Ecto neural progenitor cell (in vitro differentiated cells): ENCODE measurements at places on chromosomes 13 and 19.

GRCh38 chr13:94234738-94235137, 244.7 kb downstream of the DCT start:
- no peak for DNase-seq

- no peak for DNase-seq
Observed at GRCh38 chr13:74450964-74451363, 316.8 kb upstream of the KLF12 start.

GRCh38 chr13:73599232-73600128, 534.7 kb downstream of the KLF12 start:
- no peak for DNase-seq

GRCh38 chr19:56383826-56384605, 9.3 kb downstream of the ZNF582 start:
- DNase-seq, result no peak

DNA sequence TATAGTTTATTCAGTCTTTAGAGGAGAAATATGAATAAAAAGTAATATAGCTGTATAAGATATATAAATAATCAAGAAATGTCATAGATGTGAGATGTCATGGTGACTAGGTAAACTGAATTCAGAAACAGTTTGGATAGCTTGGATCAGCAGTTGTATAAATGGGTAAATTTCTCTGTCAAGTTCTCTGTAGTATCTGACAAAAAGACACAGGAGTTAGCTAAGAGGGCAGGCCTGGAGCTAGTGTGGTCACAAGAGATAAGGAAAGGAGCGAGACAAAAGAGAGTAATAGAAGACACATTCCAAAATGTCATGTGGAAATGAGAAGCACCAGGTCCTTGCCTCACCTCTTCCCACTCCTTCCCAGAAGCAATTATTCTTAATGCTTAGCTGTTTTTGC, 349.0 kb downstream of the LMO7 start:
- no peak for DNase-seq

DNA sequence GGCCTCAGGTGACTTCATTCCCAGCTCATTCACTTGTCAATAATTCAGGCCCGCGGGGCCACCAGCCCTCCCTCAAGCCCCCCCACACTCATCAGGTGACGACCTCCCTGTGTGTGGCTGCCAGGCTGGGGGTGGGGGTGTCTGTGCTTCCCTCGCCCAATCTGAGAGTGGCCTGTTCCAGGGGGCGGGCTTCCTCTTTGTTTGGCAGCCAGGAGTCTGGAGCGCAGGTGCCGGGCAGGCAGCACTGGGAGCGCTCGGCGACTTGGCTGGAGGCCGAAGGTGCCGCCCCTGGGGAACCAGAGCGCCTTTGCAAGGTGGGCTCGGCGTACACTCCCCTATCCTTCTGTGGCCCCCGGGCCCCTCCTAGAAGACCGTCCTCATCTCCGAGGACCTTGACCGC, 5.4 kb upstream of the ZNF98 start:
- DNase-seq, result no peak
